Neural crest cell (in vitro differentiated cells): ENCODE measurements at places on chromosomes 7 and 10. TPM values are rescaled to one million over a fixed set of nuclear protein-coding genes. Genes with fewer than 3 reads are reported as not detected.

DNA sequence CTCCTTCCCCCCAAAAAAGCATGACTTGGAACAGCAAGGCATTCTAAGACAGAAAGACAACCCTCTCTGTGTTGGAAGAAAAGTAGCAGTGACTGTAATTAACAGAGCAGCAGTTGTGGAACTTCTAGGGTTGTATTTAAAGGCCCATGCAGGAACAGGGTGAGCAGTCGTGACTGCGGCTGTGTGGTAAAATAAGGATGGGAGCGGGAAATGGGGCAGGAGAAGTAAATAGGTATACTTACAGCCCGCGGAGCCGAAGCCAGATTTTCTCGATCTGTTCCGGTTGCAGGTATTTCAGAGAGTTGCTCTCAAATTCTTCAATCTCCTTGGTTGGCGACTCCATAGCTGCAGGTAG is 179 bp downstream of the PDE1C start:
- DNase-seq, result no peak

DNA sequence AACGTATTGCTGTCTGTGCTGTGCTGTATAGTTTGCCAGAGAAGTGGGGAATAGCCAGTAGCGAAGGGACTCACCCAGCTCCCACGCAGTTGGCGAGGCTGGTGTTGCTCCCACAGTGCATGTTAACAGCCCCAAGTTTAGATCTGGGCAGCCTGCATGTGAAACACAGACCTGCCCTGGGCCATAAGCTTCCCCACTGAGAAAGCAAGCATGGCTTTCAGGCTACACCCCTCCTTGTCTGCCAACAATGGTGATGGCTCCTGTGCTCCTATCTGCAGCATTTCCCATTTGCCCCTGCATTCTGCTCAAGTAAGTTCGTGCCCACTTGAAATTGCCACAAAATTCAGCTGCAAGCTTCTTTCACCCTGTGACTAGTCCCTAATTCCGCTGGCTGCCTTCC is 57.5 kb downstream of the IPMK start:
- DNase-seq, result no peak

DNA sequence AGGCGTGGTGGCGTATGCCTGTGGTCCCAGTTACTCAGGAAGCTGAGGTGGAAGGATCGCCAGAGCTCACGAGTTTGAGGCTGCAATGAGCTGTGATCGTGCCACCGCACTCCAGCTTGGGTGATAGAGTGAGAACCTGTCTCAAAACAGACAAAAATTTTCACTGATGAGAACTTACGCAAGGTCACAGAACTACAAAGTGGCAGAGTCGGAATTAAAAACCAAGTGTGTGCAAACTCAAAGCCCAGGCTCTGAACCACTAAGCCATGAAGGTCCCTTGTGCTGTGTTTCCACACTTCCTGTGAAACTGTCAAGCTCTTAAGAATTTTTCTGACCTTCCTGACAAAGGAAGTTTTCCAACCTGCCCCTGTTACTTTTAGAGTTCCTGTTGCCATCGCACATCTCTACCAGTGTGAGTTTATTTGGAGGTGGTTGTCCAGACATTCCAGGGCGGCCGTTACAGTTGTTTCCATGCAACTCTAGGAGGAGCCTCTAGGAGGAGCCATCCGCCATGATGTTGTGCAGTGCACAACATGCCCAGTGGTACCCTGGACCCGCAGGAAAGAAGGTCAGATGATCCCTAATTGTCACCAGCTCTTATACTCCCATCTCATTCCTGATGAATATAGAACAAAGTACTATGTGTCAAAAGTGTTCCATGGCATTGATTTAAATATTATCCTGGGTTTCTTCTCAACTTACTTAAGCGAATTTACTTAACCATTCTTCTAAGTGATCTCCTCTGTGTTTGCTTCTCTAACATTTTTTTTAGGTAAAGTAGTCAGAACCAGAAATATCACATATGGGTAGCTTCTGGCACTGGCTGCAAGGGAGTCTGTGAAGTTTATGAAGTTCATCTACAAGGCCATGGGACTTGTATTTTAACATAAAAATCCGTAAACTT is 49.0 kb upstream of the LYZL1 start:
- DNase-seq, result no peak

DNA sequence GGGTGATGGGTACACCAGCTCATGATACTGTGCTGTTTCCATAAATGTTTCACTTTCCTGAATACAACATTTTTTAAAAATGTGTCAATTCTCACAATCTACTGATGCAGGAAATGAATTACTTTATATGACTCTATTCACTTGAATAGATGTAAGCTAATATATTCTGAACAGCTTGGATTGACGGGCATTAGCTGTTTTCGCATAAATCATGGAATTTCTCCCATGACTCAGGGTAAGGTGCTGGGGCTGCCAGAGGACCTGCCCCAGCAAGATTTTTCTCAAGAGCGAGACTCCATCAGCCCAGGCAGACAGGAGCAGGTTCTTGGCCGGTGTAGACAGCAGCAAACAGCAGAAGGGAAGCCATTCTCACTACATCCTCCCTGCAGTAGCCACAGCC is 107.1 kb downstream of the PFKFB3 start:
- DNase-seq, result no peak

DNA sequence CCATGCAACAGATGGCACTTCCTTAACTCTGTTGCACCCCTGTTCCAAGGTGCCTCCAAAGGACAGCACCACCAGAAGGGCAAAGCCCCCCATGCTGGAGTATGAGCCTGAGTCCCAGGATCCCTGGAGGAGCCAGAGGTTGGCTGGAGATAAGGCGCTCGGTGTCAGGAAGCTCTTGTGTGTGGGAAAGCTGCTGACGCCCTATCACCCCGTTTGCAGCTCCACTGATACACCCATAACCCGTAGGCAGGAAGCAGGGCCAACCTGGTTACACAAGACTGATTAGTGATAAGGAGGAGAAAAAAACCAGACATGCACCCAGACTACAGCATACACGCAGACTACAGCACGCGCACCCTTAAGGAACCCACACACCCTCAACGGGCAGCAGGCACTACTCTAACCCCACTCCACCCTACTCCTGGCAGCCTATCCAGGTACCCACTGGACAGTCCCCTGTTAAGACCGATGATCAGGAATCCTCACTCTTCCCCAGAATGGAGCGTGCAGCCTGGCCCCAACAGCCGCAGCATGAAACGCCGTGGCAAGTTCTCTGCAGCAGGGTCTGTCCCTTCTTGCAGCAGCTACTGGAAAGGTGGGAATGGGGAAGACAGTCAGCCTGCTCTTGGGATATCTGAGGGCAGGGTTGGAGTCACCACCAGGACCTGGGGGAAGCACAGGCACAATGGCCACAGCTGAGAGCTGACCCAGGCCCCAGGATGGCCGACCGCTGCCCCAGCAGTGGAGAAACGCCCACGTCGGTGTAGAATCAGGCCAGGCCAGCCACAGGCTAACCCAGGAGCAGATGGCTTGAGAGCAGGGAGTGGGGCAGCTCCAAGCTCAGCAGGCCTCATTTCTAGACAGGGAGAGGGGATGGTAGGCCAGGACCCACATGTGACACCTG is 38.3 kb upstream of the TUBB8 start:
- no peak for DNase-seq

- no peak for DNase-seq
Measured at GRCh38 chr10:14584661-14585060, 190.0 kb downstream of the FAM107B start.

DNA sequence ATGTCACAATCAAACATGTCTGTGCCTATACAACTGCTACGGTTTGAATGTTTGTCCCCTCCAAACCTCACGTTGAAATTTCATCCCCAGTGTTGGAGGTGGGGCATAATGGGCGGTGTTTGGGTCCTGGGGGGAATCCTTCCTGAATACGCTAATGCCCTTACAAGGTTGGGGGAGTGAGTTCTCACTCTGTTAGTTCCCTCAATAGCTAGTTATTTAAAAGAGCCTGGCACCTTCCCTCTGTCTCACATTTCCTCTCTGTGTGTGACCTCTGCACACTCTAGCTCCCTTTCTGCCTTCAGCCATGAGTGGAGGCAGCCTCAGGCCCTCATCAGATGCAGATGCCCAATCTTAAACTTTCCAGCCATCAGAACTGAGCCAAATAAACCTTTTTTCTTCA is 129.5 kb downstream of the GRM8 start:
- no peak for DNase-seq

DNA sequence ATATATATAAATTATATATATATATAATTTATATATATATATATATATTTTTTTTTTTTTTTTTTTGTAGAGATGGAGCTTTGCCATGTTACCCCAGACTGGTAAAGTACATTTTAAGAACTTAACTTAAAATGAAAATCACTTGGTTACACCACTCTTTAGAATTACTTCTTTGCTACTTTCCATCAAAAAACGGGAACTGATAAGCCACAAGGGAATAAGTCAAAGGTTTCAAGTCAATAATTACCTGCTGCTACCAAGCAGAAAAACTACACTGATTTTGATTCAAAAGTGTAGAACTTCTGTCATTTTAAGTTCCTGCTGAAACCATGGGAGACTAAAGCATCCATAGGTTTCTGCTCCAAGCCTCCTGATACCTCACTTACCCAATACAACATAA is 12.2 kb downstream of the PPA1 start:
- DNase-seq, result no peak

DNA sequence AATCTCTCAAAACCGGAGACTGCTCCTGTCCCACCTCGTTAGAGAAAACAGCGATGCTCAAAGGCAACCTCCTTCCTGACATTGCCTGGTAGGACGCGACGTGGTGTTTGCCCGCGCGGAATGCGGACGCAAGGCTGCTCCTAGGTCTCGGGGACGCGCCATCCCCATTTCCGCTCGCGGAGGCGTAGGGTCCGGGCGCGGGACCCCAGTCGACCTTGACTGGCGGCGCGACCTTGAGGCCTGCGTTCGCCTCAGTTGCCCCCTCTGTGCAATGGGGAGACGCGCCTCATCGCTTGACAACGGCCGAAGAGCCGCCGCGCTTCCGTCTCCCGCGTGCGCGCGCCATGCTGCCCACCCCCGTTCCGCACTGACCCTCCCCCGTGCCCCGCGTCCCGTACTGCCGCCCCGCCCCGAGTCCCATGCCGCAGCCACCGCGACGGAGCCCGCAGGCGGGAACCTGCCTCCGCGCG is 412 bp upstream of the PPIA start:
- no peak for DNase-seq

DNA sequence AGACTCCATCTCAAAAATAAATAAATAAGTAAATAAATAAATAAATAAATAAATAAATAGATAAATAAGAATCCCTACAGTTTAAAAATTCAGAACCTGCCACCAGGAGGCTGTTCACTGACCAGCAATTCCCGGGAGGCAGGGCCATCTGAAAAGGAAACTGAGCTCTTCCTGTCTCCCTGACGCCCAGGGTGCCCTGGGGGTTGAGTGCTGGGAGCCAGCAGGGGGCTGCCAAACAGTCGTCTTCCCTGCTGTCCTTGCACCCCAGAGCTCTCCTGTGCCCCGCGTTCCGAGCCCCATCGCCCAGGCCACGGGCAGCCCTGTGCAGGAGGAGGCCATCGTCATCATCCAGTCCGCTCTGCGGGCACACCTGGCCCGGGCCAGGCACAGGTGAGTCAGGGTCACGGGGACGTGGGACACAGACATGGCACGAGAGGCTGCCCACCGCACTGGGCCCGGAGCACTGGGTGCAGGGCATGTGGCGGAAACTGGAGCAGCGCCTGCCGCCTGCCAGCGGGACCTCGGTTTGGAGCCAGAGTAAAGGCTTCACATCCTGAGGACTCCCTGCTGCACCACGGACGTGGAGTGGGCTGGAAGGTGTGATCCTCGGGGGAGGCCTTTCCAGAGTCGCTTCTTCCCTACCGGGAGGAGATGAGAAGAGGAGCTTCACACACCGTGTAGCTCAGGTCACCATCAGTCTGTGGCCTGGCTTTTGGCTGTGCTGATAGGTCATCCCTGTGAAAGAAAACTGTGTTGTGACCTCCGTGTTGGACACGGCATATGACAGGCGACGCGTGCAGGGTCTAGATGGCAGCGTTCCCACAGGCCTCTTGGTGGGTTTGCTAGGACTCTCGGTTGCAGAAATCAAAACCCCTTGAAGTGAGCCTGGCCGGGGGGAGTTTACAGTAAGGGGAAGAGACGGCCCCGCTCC is 25.9 kb upstream of the TTYH3 start:
- no peak for DNase-seq

DNA sequence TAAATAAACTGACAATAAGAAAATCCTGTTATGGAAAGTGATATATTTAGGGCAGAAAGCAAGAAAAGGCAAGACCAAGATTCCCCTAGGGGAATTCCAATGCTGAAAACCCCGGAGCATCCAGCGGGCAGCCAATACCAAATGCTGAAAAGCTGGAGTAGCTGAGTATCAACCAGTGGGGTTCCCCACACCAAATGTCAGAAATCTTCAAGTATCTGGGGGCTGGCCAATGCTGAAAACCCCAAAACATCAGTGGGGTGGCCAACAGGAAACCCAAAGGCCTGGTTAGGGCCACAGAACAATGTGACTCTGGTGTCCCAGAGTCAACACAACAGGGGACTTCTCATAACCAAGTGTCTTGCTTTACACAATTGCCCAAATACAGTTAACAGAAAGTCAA is 271.8 kb upstream of the CACNA2D1 start:
- DNase-seq, result no peak

GRCh38 chr10:48503293-48503911 is 101.5 kb downstream of the ARHGAP22 start:
- DNase-seq, result no peak

DNA sequence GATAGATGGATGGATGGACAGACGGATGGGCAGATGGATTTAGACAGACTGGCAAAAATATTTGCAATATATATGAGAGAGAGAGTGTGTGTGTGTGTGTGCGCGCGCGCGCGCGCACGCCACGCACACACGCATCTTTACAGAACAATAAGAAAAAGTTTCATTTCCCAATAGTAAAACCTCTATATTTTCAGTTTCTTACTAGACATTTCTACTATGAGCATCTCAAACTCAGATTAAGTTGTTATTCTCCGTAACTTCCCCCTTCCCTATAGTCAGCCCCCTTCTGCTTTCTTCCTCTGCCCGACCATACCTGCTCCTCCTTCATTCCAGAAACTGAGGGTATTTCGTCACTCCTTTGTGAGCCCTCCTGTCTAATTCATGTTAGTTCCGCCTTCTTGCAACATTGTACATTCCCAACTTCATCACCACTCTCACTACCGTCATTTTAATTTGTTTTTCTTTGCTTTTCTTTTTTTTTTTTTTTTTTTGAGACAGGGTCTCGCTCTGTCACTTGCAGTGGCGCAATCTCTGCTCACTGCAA is 154.4 kb upstream of the SH2B2 start:
- no peak for DNase-seq

DNA sequence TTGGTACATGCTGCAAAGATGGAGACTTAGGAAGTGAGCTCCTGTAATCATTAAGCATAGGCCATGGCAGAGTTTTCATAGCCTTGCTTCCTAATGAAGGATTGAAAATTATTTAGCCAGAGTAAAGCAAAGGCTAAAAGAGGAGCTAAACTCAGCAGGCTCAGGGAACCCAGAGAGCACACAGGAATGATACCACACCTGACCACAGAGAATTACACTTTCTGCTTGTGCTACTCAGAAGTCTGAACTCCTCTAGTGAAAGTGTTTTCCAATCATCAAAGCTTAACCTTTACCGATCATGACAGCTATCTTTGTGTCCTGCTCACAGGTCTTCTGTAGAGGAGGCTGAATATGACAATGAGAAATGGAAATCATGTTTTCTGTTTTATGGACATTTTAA is 347.7 kb downstream of the OTUD1 start:
- no peak for DNase-seq

Gene OR9A2
- total RNA-seq, result not detected in 2 replicates

Gene CYP26C1
- total RNA-seq, result 0.30 and 0.37 TPM in 2 replicates
